ENCODE measurements at places on chromosomes 11 and 22.

- DNase-seq: no peak
Observed at GRCh38 chr22:46941968-46942798, 179.7 kb downstream of the TBC1D22A start.

GRCh38 chr11:114027926-114028325, 31.6 kb upstream of the ZBTB16 start:
- no peak for DNase-seq

- no peak for DNase-seq
Observed at GRCh38 chr11:62535802-62536201, 10.8 kb downstream of the AHNAK start.

DNA sequence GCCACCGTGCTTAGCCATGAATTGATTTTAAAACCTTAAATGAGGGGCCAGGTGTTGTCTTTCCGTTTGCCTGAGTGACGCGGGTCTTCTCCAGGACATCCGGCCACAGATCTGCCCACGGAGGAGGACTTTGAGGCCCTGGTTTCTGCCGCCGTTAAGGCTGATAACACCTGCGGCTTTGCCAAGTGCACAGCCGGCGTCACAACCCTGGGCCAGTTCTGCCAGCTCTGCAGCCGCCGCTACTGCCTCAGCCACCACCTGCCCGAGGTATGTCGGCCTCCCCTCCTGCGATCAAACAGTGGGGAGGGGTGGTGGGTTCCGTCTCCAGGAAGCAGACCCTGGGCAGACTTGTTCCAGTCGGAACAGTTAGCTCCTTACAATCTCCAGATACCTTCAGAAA, 34.4 kb downstream of the IGHMBP2 start:
- DNase-seq: no peak

- no peak for DNase-seq
Observed at GRCh38 chr11:43382614-43383013, 23.9 kb downstream of the TTC17 start.

DNA sequence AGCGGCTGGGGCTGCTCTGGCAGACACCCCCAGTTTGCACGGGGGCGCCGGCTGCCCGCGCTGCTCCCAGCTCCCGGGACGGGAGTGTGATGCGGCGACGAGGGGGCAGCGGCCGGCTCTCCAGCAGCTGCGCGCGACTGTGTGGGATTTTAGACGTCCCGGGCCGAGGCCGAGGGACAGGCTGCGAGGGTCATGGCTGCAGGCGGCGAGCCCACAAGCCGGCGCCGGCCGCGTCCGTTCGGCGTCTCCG, 159 bp downstream of the FZD4 start:
- no peak for DNase-seq

GRCh38 chr11:405954-406795, 8.6 kb downstream of the SIGIRR start:
- no peak for DNase-seq

DNA sequence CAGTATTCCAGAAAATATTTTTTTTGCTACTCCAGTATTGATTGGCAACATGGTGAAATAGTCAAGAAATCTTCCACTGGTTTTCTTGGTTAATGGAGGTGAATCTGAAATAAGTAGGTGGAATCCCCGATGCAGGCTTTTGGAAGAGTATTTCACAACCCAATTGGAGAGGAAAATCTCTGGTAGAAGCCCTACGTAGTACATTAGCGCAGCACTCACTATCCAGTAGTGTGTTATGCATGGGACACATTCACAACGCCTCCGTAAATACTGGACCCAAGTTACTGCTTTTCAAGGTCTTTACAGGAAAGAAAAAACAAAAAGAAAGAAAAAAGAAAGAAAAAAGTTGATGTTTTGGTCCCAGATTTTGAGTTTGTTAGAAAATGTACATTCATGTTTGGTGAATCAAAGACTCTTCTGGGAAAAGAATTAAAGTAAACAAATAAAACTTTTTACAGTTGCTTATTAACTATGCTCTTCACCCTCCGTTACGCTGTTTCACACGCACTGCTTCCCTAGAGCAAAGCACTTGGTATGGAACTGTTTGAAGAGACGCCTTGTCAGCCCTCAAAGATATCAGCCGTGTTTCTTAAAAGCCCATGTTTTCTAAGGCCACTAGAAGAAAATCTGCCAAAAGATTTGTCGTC, 170.4 kb upstream of the CTSC start:
- no peak for DNase-seq

- DNase-seq: no peak
Observed at GRCh38 chr11:112044961-112045360, 19.8 kb downstream of the DLAT start.

- no peak for DNase-seq
Observed at GRCh38 chr11:66322732-66323427, 6.0 kb upstream of the CD248 start.

- no peak for DNase-seq
Observed at GRCh38 chr11:115267871-115268270, 236.3 kb downstream of the CADM1 start.

DNA sequence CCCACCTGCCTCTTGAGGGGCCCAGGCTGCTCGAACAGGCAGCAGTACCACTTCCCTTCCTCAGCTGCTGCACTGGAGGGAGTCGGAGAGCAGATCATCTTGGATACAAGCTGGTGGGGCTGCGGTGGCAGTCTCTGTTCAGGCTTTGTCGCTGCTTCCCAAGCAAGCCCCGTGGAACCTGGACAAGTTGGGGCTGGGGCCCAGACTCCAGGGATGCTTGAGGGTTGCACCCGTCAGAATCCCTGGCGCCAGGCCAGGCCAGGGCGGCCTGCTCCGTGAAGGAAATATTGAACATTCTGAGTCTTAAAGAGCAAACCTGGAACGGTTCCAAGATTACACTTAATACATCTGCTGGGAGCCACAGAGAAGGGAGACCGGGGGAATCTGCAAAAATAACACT, 310.1 kb upstream of the SORL1-AS1 start:
- DNase-seq: peak; percentile 6

DNA sequence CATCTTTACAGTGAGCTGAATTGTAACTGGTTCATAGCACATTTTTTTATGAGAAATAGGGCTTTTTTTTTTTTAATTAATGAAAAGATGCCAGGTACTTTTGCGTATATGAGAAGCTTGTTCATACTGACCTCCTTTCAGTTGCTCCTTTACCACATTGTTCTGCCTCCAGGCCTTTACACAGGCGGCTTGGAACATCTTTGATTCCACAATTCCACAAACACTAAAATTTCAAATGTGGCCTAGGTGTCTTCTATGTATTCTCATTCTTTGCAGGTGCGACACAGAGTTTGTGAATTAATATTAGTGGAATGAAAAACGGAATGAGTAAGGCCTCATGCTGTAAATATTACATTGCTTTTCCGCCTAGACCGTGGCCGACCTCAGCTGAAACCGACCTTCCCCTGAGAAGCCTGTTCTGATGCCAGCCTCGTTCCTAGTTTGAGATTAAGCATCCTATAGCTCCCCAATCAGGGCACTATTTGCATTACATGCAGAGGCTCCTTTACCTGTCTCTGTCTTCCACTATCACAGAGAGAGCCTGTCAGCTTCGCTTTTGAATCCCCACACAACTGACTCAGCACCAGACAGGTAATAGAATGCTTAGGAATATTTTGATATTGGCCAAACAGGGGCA, 125.8 kb downstream of the LDLRAD3 start:
- no peak for DNase-seq

GRCh38 chr11:103798026-103798425, 238.4 kb upstream of the DDI1 start:
- no peak for DNase-seq

GRCh38 chr22:39215426-39216142, 29.2 kb downstream of the PDGFB start:
- no peak for DNase-seq

- no peak for DNase-seq
Observed at GRCh38 chr22:29073618-29074275, 912 bp downstream of the KREMEN1 start.

DNA sequence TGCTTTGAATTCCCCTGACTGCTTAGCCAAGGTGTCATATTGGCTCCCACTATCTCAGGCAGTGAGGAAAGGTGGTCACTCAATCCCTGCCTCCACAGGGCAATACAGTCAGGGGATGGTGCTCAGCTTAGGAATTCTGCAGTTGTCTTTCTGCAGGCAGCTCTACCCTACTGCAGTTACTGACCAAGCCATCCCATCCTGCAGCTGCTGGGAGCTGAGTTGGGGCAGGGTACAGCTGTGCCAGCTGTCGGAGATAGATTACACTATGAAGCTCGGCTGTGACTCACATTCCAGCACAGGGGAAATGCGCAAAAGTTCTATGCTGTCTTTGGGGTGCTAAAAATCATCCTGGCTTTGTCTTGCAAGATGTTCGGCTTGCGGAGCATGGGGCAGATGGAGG, 4.4 kb upstream of the DAGLA start:
- DNase-seq: no peak

DNA sequence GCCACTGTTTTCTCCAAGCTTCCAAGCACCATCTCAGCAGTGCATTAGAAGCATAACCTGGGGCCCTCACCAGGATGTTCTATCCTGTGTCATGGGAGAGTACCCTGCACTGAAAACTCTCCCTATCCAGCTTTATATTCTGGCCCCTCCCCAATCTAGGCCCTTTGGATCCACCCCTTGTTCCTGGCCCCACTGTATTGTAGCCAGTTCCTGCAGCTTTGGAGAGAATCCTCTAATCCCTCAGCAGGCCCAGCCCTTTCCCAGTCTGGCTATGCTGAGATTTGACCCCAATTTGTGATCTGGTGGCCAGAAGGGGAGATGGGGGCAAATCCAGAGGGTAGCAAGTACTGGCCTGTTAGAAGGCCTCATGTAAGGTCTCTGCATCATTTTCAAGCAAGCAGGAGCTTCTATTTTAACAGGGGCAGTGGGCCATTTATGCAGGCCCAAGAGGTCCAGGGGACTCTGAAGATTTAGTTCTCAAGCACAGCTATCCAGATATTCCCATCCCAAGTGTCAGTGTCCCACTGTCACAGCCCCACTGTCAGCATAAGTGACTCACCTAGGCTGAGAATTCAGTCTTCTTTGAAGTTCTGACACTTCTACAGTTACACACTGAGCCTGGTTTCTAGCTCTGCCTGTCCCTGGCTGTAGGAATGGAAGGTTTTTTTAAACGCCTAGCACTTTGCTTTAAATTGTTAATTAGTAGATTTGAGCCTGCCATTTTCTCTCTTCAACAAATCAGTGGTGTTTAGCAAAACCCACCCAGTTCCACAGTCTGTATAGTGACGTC, 589.5 kb upstream of the CADM1 start:
- no peak for DNase-seq

Data from H4 (cell line).